PC-3 (cell line): ENCODE measurements at places on chromosomes 2 and 18.
A peak's percentile ranks its signal among the peaks of the same experiment; 100 is the strongest.

GRCh38 chr2:221402072-221402471 is 170.0 kb downstream of the EPHA4 start:
- DNase-seq, result no peak

DNA sequence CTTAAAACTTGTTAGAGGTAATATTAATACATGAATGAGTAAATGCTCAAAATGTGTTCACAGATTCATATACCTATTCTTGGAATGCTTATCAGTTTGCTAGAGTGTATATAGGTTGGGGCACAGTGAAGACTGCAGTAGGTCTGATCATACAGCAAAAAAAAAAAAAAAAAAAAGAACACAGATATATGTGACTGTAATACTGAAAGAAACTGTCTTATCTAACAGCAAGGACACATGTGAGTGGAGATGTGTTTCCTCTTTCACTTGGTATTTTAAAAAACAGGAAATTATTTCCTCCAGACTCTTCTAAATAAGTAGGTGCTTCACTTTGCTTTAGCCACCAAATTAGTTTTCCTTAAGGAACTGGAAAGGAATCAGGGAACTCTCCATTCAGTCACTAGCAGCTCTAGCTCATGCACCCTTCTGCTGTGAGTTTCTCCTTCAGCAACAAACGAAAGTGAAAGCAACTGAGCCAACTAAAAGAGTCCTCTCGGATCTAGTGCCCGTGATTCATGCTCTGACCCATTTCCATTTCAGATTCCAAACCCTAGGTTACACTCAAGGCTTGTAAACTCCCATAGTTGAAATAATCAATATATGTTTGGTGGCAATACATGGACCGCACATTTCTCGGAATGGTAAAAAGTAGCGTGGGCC is 98.5 kb downstream of the DSEL start:
- DNase-seq, result peak; percentile 59

- DNase-seq, result no peak
Observed at GRCh38 chr18:43061816-43062215, 53.7 kb downstream of the RIT2 start.

GRCh38 chr18:59907660-59908059 is 7.9 kb downstream of the PMAIP1 start:
- DNase-seq, result no peak

DNA sequence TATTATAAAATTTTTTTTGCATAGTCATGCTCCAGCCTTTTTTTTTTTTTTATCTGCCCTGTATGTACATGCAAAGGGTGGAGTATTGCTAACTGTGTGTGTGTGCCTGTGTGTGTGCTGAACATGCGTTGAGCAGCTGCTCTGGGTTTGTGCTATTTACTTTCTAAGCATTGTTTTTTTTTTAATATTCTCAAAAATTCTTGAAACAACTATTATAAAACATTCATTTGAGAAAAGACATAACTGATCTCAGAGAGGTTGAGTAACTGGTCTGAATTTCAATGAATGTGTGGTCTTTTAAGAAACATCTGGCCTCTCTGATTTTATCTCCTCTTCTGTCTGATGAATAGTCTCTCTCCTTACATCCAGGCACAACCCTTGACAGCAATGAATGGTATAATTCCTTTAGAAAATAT is 366.0 kb upstream of the SLC14A2 start:
- no peak for DNase-seq

- DNase-seq, result no peak
Observed at GRCh38 chr18:2569338-2570207, 1.7 kb downstream of the METTL4 start.

GRCh38 chr18:47036927-47037578 is 1.6 kb upstream of the ELOA2 start:
- DNase-seq, result no peak

DNA sequence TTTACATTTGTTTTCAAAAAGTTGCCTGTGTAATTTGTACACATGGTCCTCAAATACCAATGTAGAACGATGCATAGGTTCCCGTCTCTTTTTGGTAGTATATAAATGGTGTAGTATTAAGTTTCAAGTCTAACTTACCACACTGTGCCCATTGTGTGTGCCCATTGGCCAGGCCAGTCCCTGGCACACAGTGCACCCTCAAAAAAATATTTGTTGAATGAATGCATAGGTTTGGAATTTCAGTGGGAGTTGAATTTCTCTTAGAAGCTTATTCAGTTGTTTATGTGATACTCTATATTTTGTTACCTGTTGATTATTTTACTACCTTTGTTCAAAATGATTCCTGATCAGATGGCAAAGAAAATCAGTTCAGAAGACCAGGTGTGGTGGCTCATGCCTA is 30.1 kb downstream of the IDH1 start:
- DNase-seq, result peak; percentile 86

- DNase-seq, result peak; percentile 85
Observed at GRCh38 chr2:237253046-237253702, 160.8 kb downstream of the COL6A3 start.

DNA sequence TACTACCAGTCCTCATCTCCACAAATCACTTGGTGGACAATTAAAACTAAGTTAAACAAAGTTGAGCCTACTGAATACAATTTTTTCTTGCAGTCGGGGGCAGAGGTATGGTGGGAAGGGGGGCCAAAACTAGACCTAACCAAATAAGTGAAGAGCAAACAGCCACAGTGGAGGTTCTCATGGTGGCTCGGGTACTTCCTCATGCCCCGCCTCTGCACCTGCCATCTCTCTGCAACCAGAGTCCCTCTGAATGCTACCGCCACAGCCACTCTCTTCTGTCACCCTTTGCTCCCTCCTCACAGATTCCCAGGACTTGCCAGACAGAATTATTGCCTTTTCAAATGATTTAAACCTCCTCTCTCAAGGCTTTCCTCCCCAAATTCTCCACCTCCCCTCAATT is 204.2 kb downstream of the TMEM247 start:
- no peak for DNase-seq
